ENCODE measurements at places on chromosomes 16 and 17.

DNA sequence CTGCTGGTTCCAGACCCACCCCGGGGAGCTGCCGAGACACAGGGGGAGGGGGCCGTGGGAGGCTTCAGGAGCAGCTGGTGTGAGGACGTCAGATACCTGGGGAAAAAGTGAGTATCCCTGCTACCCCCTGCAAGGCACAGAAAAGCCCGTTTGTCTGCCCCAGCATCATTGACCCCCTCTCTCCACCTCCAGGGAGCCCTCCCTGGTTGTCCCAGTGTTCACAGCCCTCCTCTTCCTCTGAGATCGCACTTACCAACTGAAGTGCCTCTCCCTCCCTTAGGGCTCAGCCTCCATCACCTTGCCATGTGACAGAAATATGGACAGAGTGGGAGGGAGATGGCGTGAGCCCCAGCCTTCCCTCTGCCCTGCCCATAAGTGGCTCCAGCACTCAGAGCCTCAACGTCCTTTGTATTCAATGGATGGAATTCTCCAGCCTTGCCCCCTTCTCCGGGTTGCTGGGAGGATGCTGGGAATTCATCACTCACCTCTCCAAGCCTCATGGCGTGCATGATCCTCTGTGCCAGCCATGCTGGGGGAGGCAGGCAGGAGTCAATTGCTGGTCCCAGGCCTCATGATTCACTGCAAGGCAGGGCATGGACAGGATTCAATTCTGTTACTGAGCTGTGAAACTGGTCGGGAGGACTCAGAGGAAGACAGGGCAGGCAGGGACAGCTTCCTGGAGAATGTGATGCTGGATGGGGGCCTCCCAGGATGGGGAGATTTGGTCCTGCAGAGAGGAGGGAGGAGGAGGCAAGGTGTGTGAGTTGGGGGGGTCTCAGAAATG, 14.6 kb downstream of the SPNS3 start:
- no peak for DNase-seq

DNA sequence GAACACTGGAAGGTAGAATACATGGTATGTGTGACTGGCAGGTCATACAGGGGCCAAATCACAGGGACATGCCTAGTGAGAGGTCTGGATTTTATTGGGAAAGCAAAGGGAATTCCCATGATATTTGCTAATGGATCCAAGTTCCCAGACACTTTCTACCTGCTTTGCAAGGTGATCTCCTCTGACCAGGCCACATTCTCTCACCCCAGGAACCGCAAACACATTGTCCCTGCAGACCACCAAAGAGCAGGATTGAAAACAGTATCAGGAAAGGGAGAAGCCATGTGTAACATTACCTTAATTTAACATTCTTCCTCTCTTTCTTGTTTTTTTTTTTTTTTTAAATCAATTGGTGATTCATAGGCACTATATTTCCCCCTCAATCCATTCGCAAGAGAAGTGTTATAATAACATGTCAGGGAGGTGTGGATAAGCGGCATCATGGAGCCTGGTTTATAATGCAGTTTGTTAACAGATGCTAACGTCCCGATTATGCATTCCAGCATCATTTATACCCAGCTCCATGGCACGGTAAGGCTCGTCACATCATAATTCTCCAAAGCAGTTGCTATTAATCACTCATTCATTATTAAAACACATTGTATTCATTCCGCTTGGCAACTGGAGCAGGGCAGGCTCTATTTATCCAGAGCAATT, 155.1 kb upstream of the CCL2 start:
- no peak for DNase-seq

GRCh38 chr17:16935241-16935663, 36.7 kb downstream of the TNFRSF13B start:
- no peak for DNase-seq

GRCh38 chr16:71351558-71351901, 7.0 kb upstream of the CALB2 start:
- DNase-seq = no peak

GRCh38 chr17:77427391-77427991, 286.7 kb downstream of the SEC14L1 start:
- no peak for DNase-seq

- DNase-seq = no peak
Observed at GRCh38 chr17:58224315-58224714, 5.3 kb upstream of the MKS1 start.

GRCh38 chr16:1456951-1457350, 12.6 kb upstream of the CCDC154 start:
- no peak for DNase-seq

DNA sequence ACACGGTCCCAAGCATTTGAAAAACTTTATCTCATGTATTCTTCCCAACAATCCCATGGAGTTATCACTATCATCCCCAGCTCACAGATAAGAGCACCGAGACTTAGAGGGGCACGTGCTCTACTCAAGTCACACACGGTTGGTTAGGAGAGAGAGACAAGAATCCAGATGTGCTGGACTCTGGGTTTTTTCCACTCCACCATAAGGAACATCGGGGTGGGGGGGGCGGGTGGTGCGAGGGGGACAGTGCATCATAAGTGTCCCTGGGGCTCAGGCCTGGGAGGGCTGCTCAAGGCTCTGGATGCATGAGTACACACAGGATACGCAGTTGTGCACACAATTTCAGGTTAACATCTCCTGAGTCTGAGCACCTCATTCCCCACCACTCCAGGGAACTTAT, 7.4 kb downstream of the CDC42EP4 start:
- no peak for DNase-seq

- DNase-seq = no peak
Observed at GRCh38 chr16:74729783-74730683, 29.4 kb upstream of the MLKL start.

GRCh38 chr17:6926667-6927066, 69.2 kb upstream of the ALOX12 start:
- no peak for DNase-seq

- DNase-seq = no peak
Observed at GRCh38 chr17:58506354-58507080, 7.9 kb downstream of the MTMR4 start.

- no peak for DNase-seq
Observed at GRCh38 chr17:31508288-31509094, 117.0 kb downstream of the RAB11FIP4 start.

GRCh38 chr16:58306327-58306726, 11.5 kb upstream of the PRSS54 start:
- peak; percentile 10 for DNase-seq

DNA sequence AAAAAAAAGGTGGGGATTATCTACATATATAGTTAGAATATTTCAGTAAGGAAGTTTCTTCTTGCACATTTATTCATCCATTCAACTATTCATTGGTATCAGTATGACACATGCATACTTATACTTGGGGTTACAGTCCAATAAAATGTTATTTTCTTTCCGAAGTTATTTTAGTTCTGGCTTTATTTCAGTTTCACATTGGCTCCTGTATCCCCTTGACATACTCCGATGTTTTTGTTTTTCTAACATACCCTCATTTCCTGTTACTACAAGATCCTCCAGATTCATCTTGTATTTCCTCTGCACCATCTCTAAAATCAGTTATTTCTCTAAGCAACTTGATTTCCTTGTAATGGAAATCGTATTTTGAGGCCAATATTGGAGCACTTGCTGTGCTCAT, 435.5 kb upstream of the MON1B start:
- no peak for DNase-seq

- DNase-seq = no peak
Observed at GRCh38 chr16:82874672-82875071, 247.9 kb downstream of the CDH13 start.

GRCh38 chr16:53297477-53297876, 136.8 kb upstream of the RBL2 start:
- no peak for DNase-seq

GRCh38 chr17:15348021-15348420, 6.6 kb upstream of the TEKT3 start:
- DNase-seq = no peak

DNA sequence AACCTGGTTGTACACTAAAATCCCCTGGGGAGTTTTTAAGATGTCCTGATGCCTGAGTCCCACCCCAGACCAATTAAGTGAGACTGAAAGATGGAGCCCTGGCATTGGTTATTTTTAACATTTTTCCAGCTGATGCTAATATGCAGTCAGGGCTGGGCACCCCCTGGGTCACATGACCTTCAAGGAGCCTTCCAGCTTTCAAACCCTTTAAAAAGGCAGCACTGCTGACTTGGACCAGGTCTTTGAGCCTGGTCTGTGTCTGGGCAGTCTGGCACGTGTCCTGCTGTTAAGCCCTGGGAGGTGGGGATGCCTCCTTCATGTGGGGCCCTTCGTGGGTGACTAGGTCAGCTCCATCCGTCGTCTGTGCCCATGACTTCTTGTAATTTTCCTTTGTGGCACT, 202.6 kb downstream of the CCDC182 start:
- no peak for DNase-seq

GRCh38 chr16:84047206-84047605, 4.6 kb upstream of the SLC38A8 start:
- no peak for DNase-seq

- DNase-seq = no peak
Observed at GRCh38 chr17:27547301-27547683, 83.7 kb upstream of the LGALS9 start.

DNA sequence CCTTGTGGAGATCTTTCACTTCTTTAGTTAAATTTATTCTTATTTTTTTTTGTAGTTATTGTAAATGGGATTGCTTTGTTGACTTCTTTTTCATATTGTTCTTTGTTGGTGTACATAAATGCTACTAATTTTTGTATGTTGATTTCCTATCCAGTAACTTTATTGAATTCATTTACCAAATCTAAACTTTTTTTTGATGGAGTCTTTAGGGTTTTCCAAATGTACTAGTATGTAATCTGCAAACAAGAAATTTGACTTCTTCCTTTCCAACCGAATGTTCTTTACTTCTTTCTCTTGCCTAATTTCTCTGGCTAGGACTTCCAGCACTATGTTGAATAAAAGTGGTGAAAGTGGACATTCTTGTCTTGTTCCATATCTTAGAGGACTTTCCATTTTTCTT, 41.8 kb upstream of the NACA2 start:
- no peak for DNase-seq

DNA sequence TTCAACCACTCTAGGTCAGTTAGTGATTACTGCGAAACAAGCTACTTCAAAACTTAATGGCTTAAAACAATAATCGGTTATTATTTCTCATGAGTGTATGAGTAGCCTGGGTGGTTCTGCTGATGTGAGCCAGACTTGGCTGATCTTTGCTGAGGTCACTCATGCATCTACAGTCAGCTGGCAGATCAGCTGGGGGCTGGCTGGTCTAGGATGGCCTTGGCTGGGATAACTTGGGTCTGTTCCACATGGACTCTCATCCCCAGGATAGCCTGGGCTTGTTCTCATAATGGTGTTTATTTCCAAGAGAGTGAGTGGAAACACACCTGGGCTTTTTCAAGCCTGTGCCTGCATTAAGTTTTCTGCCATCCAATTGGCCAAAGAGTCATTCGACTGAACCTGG, 13.0 kb downstream of the CCDC182 start:
- no peak for DNase-seq

GRCh38 chr17:65694601-65695000, 133.2 kb upstream of the AXIN2 start:
- no peak for DNase-seq

GRCh38 chr16:10577305-10578202, 2.8 kb downstream of the EMP2 start:
- no peak for DNase-seq

DNA sequence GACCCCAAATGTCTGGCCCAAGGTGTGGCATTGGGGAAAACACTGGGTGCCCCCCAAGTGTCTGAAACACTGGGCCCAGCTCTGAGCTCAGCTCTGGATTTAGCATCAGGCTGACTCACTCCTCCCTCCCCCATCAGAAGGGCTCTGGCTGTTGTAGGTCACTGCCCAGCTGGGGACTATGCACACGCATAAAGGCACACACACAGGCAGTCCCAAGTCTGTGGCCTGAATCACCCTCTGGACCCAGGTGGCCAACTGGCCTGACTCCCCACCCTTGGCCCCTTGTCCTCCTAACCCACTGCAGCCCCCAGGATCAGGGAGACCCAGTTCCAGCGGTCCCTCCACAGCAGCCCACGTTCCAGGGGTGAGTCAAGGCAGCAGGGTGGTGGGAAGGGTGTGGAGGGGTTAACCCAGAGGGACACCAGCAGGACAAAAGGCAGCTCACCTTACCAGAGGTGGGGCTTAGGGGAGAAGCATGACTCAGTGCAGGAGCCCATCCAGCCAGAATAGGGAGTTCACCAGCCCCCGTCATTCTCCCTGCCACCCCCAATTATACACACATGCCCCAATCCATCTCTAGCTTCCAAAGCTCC, 47.0 kb downstream of the MYO18A start:
- no peak for DNase-seq

DNA sequence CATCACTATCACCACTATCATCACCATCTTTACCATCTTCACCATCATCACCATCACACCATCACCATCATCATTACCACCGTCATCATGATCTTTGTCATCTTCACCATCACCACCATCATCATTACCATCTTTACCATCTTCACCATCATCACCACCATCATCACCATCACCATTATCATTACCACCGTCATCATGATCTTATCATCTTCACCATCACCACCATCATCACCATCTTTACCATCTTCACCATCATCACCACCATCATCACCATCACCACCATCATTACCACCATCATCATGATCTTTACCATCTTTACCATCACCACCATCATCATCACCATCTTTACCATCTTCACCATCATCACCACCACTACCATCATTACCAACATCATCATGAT, 10.2 kb upstream of the ZNF469 start:
- DNase-seq = no peak

GRCh38 chr16:27618606-27619327, 68.8 kb downstream of the KATNIP start:
- no peak for DNase-seq

DNA sequence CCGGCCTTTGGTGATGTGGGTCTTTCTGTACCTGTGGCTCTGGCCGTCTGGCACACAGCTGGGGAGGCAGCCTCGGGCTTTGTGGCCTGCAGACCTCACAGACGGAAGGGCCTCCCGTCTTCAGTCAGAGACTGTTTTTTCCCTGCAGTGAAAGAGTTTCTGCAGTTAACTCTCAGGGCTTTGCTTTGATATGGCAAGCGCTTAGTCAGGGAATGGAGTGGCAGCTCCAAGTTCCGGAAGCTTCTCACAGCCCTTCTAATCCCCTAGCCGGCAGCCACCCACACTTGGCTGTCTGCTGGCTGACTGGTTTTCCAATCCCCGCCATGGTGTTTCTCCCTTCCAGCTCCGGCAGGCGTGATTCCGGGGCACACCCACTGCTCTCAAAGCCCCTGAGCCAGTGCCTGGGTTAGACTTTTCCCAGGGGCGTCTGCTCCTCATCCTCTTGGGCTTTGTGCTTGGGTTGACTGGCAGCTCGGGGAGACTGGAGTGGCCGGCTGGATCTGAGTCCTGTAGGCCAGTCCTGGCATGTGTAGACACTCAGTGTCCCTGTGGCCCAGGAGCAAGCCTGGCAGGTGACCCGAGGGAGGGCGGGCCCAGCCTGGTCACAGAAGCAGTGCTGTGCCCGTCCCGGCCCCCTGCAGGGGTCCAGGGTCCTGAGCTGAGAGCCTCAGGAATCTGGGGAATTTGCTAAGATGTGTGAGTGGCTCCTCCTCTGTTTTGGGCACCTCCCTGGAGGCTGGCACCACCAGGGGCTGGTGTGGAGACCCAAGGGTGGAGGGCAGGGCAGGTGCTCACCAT, 29.9 kb downstream of the BAIAP2 start:
- no peak for DNase-seq

- DNase-seq = no peak
Observed at GRCh38 chr16:194516-194915, 14.3 kb downstream of the HBQ1 start.

- DNase-seq = no peak
Observed at GRCh38 chr17:4475001-4475400, 23.7 kb upstream of the SPNS2 start.

Measured in stimulated activated CD4-positive, alpha-beta T cell treated with anti-CD3 and anti-CD28 coated beads, Interleukin-1b, Interleukin-23, amount 100 ng/mL, for 24 hours (primary cell).